ENCODE measurements at places on chromosomes 4 and X.

- no peak for DNase-seq
Observed at GRCh38 chr4:142264961-142265360, 581.1 kb downstream of the INPP4B start.

DNA sequence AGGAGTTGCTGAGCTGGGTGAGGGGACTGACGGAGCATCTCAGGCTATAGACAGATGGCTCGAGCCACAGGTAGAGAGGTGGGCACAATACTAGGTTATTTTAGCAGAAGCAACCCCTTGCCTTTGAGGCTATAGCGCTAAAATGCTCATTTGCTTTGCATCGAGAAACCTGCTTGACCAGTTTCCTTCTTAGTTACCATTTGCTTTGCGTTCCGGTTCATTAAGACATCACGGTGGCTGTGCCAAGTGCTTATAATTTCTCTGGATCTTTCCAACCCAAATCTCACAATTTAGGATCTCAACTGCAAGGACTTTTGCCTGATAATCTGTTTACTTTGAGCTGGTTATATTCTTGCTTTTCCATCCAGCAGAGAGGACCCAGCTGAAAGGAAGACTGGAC is 40.8 kb downstream of the DLG3 start:
- DNase-seq, result no peak

- no peak for DNase-seq
Observed at GRCh38 chr4:96295143-96295741, 455.3 kb downstream of the PDHA2 start.

GRCh38 chrX:20217271-20217670 is 49.4 kb downstream of the RPS6KA3 start:
- DNase-seq, result peak; percentile 59

DNA sequence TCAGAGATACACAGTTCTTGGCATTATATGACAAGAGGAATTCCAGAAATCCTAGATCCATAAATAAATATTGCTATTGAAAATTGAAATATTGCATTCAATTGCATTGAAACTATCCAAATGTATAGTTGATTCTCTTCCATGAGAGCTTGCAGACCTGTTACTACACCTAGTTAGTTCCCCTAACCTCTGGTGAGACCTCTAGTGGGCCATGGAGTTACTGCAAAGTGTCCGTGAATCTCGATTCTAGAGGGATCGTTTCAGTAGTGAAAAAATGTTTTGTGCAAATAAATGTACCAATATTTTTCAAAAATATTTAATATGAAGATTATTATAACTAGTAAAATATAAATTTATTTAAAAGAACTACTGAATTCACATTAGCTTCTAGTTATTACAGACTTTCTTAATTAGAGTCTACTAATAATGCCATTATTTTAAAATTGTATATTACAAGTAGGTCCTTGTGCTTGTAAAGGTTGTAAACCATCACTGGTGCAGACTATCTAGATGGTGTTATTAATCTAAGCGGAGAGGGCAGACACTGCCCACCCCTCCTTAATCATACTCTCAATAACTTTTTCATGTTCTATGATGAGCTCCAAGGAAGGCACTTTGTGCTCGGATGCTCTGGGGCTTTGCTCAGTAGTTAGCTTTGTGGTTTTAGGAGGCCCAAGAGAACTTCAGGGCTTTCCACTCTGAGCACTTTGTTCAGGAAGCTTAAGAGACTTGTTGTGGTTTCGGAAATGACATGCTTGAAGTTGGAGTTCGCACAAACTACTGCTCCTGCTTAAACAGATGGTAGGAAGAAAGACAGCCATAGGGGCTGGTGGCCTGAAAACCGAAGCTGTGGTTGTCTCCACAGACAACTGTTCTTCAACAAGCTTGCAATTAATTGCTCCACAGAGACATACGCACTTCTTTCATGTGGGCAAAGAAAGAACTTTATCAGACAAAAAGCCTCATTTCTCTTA is 42.8 kb downstream of the IL21 start:
- peak; percentile 41 for DNase-seq

- no peak for DNase-seq
Observed at GRCh38 chrX:110600745-110601310, 194.8 kb downstream of the CHRDL1 start.

DNA sequence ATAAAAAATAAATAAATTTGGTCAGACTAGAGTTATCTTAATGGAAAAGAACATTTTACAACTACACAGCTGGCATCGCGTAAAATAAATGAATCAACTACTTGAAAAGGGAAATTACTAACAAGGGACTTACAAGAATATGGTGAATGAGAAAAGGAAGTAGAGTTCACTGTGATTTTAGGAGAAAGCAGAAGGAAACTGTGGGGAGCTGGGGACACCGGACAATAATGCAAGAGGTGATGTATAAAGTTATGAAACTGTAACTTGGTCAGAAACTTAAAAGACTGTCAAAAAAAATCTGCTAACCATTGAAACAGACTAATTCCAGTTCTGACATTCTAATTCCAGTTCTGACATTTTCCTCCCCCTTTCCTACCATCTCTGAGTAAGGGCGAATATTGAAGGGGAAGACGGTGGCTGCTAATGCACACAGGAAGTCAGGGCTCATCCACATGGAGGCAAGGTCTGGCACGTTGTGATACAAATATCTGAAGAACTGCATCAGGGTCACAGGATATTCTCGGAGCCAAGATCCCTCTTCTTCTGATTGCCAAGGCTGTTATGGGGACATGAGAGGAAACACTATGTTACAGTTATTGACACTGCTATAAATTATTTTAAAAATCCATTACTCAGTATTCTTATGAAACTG is 170.5 kb downstream of the CDS1 start:
- no peak for DNase-seq

DNA sequence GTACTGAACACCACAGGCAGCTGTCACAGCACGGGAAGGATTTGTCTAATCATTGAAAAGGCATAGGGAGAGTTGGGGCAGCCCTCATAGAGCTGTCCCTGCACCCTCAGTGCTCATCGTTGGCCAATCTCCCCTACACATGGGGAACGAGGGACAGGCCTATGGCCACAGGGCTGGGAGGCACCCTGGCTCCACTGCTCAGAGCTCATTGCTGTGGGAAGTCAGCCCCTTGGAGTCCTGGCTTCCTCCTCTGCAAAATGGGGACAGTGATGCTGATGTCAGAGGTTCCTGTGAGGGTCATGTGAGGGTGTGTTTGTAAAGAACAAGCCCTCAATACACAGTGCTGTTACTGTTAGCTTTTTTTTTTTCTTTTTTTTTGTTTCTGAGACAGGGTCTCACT is 19.3 kb upstream of the HTRA3 start:
- no peak for DNase-seq

DNA sequence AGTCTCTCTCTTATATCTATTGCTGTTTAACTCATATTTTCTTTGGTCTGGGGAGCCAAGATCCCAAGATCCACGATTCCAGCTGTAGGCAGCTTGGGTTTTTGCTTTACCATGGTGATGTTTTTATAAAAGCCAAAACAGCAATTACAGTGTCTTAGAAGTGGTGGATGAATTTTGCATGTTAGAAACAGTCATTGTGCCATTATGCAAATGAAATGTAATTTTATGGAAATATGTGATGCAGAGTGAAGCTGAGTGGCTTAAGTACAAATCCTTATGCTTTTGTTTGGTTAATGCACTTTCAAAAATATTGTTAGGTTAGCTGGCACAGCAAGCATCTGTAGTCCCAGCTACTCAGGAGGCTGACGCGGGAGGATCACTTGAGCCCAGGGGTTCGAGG is 32.8 kb upstream of the PTTG2 start:
- DNase-seq, result no peak

- no peak for DNase-seq
Observed at GRCh38 chrX:25534091-25534490, 518.3 kb upstream of the ARX start.

GRCh38 chr4:513327-513726 is 14.3 kb downstream of the PIGG start:
- DNase-seq, result no peak

- peak; percentile 66 for DNase-seq
Observed at GRCh38 chr4:137677863-137678262, 145.6 kb upstream of the PCDH18 start.

DNA sequence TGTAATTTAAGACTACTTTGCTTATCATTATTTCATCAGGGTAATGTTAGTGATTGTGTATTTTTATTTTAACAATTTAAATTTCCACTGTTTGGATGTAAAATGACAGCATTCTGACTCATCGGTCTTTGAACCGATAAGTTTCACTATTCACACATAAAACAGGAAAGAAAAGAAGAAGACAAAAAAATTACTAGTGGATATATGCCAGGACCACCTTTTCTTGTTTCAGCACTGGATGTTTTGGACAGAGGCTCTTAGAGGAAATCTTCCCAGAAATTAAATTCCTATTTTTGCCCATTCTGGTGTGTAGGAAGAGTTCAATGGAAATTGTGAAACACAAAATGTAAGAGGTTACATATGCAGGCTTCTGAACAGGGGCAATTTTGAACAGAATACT is 57.4 kb downstream of the VEGFC start:
- DNase-seq, result peak; percentile 68

DNA sequence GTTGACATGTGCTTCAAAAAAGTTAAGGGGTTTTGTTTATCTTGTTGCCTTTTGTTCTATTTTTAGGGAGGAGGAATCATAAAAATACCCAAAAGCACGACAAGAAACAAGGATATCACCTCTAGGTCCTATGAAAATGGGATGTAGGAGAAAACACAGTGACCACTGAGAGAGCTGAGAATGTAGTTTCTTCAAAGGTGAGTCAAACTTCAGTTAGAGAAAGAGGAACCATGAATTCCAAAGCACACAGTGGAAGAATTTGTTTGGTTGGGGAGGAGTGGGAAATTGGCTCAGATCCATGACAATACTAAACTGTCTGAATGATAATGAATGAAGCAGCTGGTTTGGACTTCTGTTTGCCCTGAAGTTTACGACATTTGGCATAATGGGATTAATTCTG is 19.1 kb upstream of the FRYL start:
- no peak for DNase-seq

- DNase-seq, result no peak
Observed at GRCh38 chr4:38539501-38539900, 124.5 kb upstream of the KLF3 start.

DNA sequence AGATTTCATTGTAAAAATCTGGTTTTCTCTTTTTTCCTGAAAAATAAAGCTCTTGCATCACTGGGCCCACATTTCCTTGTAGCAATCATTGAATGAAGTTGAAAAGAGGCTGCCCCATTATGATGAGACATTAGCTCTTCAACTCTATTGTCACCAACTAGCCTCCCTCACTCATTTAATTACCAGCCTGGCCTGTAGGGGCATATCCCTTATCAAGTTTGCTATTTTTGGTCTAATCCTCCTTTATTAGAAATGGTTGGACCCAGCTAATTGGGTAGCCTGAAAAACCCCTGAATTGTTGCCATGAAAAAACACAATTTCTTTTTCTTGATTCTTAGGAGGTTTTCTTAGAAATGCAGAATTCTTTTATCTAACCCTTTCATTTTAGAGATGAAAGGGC is 164.6 kb upstream of the CASK start:
- DNase-seq, result no peak

GRCh38 chrX:45479196-45479834 is 278.6 kb upstream of the DIPK2B start:
- peak; percentile 93 for DNase-seq
